Left cardiac atrium (tissue), 4 donors: ENCODE measurements at places on chromosomes 3 and 15. TPM values are rescaled to one million over a fixed set of nuclear protein-coding genes. Genes with fewer than 3 reads are reported as not detected.

- no peak for DNase-seq
Observed at GRCh38 chr3:18398448-18398847, 26.7 kb downstream of the SATB1 start.

- DNase-seq, result no peak
Observed at GRCh38 chr3:161854232-161854771, 357.7 kb downstream of the OTOL1 start.

GRCh38 chr3:121649645-121650044 lies 11.1 kb downstream of the HCLS1 start:
- no peak for DNase-seq

DNA sequence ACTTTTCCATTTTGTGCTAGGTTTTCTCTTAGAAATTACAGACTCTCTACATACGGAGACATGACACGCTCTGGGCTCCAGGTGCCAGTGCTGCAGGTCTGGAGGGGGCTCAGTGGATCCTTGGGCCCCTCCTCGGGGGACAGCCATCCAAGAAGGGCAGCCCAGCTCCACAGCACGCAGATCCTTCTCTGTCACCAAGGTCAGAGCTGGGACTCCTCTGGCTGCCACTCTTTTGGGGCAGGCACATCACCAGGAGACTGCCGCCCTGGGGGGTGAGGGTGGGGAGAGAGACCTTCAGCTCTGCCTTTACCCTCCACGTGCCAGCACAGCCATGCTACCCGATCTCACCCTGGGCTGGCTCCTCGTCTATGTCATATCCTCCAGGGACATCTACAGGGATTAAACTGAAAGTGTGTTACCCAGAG lies 65.6 kb downstream of the ATP10A start:
- DNase-seq, result no peak

- DNase-seq, result peak; percentile 71
Observed at GRCh38 chr15:80695099-80695910, at the start of gene ABHD17C. ABHD17C (plus strand) TSS chr15:80695310; CDS start chr15:80695430, 120 bp downstream.

GRCh38 chr3:44171891-44172290 lies 69.8 kb upstream of the TOPAZ1 start:
- DNase-seq, result no peak

DNA sequence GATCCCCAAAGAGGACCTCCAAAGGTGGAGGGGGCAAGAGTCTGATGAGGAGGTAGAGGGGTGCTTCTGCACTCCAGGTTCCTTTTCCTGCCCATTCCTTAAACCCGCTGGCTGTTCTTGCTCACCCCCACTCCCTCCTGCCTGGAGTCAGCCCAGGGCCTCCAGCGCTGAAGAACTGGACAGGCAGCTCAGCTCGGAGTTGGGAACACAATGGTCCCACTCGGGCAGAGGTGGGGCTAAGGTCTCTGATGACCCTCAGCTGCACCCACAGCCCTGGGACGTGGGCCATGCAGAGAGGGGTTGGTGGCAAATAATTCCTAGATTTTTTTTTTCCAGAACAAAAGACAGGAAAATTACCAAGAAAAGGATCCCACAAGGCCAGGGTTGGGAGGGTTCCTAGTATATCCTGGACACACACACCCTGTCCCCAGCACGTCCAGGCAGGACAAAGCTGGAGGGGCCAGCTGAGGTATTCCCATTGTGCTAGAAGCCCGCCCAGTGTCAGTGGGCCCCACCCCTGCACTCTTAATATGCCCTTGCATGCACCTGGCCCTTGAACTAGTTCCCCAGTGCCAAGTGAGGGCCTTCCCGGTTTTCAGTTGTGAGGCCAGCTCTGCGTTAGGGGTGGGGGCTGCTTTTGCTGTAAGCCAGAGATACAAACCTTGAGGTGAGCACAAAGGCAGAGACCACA lies 22.1 kb upstream of the IP6K2 start:
- DNase-seq, result peak; percentile 39

Gene LARP6
- total RNA-seq, result 47.2 TPM

DNA sequence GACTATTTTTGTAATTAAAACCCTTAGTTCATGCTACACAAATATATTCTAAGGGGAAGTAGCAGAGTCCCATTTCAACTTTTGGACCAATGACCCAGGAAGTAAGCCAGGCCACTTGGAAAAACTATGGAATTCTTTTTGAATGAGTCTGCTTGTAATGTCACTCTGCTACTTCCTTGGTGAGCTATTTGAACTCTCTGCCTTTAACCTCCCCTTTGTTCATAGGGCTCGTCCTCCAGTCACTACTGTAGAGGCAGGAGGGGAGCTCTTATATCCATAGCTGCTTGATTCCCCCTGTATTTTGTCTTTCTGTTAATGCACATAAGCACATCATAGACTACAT lies 119.6 kb downstream of the UACA start:
- DNase-seq, result no peak

Gene SOX14
- total RNA-seq, result not detected

Gene LMAN1L
- 72.9 TPM for total RNA-seq

- no peak for DNase-seq
Observed at GRCh38 chr3:127867986-127868385, 45.7 kb upstream of the MGLL start.

DNA sequence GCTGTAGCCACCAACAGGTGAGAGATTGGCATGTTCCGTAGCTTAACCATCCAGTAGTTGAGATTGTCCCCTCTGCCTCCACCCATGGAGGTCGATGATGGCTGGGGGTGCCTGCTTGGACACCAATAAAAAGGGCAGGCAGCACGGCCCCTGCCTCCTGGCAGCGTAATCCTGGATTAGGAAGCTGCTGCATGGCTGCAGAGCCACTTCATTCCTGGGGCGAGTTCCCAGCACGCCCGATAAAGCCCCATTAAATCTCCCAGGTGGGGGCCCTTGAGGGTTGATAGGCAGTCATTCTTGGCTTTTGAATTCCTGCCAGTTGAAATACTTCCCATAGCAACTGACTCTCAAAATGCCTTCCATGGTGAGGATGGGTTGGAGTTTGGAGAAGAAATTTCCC lies 67.8 kb downstream of the PLXNA1 start:
- peak; percentile 2 for DNase-seq

DNA sequence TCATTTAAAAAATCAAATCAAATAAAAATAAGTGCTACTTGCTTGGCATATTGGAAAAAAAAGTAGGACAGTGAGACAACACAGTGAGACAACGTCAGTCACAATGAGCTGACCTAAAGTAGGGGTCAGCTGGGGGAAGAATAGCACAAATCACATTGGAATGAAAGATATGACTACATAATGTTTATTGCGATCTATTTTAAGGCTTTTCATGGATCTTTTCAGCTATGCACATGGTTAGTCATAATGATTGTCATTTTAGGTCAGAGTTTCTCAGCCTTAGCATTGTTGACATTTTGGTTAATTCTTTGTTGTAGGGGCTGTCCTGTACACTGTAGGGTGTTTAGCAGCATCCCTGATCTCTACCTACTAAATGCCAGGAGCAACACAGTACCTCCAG lies 44.5 kb downstream of the CMSS1 start:
- no peak for DNase-seq

Gene SEMA6D
- 5.1 TPM for total RNA-seq

Gene SLC15A2
- 1.2 TPM for total RNA-seq

DNA sequence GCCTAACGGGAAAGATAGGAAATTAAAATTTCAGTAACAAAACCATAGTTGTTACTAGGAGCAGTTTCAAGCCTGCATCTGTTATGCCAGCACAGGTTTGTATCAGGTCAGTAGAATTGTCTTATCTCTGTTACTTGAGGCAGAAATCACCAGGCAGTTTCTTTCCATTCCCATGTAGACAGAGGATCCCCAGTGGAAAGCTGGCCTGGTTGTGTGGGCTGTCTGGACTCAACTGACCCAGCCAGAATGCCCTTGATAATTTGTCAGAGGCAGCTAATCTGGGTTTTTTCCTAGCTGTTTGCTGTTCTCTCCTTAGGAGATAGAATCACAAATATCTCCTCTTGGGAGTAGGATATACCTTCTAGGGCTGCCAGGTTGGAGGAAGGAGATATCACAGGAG lies 1044.7 kb downstream of the IGSF11 start:
- DNase-seq, result no peak

DNA sequence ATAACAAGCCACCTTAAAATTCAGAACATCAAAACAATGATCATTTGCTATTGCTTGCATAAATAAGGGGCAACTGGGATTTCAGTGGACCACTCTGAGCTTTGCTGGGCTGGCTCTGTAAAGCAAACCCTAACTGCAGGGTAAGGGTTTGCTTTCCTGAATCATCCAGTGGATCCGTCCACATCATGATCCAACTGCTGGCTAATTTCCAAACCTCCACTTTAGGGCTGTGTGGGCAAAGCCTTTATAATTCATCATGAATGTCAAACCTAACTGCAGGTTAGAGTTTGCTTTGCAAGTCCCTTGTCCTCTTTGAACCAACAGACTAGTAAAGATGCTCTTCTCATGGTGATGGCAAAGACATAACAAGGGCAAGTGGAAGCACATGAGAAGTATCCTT lies 76.1 kb downstream of the SYNPR start:
- DNase-seq, result no peak

Gene GRM7
- 0.10 TPM for total RNA-seq

Gene BUB1B
- total RNA-seq, result 1.3 TPM

Gene CTXND1
- 0.24 TPM for total RNA-seq

DNA sequence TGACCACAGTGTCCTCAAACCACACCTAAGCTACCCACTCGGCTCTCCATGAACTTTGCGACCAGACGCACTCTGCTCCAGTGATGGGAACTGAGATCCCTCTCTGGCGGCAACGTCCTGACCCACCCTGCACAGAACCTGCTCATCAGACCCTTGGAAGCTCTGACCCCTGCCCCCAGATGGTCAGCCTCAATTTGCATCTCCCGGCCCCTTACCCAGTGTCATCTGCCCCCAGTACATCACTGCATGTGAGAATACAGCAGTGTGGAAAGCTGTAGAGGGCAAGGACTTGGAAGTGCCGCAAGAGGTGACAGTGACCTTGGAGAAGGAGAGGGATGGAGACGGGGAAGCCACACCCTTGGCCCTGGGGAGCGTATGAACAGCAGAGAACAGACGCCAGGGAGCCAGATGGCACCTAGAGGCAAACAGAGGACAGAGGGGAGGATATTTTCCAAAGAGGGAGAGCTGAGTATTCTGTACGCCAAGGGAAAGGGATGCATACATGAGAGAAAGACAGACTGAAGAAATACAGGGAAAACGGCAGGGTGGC lies 192.0 kb downstream of the XXYLT1 start:
- peak; percentile 11 for DNase-seq

Gene FAM81A
- 3.7 TPM for total RNA-seq

DNA sequence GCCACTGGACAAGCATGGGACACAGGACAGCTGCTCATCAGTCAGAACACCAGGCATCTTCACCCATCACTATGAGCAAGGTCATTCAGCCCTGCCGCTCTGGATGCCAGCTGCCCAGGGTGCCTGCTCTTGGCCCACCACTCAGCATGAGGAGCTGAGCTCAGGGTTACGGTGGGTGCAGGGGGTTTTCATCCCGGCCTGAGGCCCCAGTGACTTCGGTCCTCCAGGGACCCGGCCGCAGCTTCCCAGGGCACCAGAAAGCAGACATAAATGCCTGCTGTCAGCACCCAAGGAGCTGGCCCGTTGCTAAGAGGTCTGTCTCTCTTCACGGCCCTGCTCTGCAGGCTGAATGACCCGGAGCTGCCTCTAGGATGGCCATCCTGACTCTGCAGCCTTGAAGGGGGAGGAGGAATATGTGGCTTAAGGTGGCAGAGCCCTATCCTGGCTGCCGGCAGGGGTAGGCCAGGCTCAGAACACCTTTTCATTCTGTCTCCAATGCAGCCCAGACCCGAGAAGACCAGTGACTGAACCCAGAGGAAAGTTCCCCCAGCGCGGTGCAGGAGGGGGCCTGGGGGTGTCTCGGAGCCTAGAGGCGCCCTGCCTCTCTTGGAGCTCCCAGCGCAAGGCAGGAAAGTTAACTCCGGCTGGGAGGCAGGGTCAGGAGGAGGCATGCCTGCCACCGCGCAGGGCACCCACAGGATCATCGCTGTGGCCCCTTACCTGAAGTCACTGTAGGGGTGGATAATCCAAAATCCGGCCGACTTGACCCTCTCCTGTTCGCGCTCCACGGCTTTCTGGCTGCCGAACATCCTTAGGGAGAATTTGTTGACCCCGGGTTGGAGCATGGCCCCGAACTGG lies 1.8 kb downstream of the HCN4 start:
- no peak for DNase-seq

DNA sequence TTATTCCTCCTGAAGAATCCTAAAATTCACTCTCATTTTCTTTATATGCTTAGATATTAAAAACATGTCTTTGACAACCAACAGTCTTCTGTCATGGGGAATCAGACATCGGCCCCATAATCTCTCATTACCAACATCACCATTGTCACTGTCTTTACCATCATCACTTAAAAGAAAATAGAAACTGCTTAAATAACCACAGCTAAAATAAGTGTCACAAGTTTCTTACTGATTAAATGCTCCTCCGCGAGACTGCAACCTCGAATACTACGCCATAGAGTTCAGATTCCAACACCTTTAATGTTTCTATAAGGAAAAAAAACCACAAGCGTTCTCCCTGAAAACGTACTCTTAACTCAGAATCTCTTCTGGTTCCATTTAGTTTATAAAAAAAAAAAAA lies 977.5 kb upstream of the CFAP20DC start:
- DNase-seq, result no peak

DNA sequence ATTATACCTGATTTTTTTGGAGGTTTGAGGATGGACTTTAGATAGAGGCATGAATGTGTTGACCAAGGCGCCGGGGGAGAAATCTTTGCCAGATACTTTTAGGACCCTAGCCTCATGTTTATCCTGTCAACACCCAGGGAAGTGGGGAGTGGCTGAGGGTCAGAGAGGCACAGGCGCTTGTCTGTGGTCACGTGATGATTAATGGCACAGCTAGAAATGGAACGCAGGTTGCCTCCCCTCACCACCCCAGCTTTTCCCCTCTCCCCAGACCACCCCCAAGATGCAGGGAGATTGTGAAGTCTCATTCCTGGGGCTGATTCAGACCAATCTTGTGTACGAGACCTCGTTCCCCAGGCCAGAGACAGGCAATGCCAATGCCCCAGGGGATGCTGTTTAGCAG lies 218.4 kb upstream of the LINGO1 start:
- no peak for DNase-seq

GRCh38 chr3:38009807-38010591 lies 19.4 kb downstream of the VILL start:
- peak; percentile 15 for DNase-seq

DNA sequence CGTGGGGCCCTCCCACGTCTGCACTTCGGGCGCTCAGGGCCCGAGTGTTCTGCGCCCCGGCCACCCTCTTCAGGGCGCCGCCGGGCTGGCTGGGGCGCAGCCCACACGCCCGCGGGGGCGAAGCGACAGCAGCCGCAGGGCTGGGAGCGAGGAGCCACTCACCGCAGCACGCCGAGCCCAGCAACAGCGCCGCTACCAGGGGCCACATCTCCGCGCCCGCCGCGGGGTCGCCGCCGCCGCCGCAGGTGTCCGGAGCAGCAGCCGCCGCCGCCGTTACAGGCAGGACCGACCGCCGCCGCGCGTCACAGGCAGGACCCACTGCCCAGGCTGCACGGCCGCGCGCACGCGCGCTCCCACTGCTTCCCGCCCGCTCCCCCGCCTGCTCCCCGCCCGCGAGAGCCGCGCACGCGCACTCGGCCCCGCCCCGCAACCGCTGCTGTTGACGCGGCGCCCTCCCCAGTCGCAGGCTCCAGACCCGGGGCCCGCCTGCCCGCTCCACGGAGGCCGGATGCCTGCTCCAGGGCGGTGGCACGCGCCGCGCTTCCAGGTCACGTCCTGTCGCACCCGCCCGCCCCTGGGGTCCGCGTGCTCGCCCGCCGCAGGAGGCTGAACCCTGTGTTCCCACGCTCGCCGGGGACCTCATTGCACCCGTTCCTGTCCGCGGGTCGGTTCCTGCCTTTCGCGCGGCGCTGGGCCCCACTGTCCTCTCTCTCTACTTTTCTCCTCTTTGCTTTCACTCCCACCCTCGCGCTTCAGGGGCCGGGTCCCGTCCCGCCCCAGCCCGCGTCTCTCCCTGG lies at the start of gene CD47:
CD47 (minus strand) TSS at position 331 of the 797 bp plus-strand sequence; CDS start at position 208, 123 bp downstream.
- DNase-seq, result peak; percentile 95
